Bladder microvascular endothelial cell (primary cell): ENCODE measurements at places on chromosomes 3 and 15. TPM values are rescaled to one million over a fixed set of nuclear protein-coding genes. Genes with fewer than 3 reads are reported as not detected.

Gene CLEC3B
- total RNA-seq: 0.49 and 0.57 TPM in 2 replicates

Gene SKOR1
- under 0.01 TPM in 1 of 2 replicates, not detected in the other for total RNA-seq

Gene U2SURP
- 24.1 and 54.1 TPM in 2 replicates for total RNA-seq

Gene PAQR5
- under 0.01 and 0.06 TPM in 2 replicates for total RNA-seq

Gene ECE2
- total RNA-seq: not detected in 2 replicates

Gene STRIT1
- not detected in 2 replicates for total RNA-seq

Gene GOLGA6L4
- 1.3 and 2.2 TPM in 2 replicates for total RNA-seq

Gene SNTN
- total RNA-seq: not detected in 2 replicates

Gene COL6A5
- not detected in 2 replicates for total RNA-seq

Gene STRA6
- 0.06 TPM in 1 of 2 replicates, not detected in the other for total RNA-seq

Gene CAMK1
- total RNA-seq: 32.8 and 33.2 TPM in 2 replicates

Gene PTPN9
- 14.4 and 21.2 TPM in 2 replicates for total RNA-seq

Gene GCNT3
- not detected in 2 replicates for total RNA-seq

Gene PLA2G4D
- total RNA-seq: not detected in 2 replicates

Gene XCR1
- total RNA-seq: not detected in 2 replicates

Gene ZDHHC19
- not detected in 2 replicates for total RNA-seq

Gene SST
- total RNA-seq: not detected in 2 replicates

Gene SERINC4
- not detected in 2 replicates for total RNA-seq

Gene CA12
- total RNA-seq: 0.25 and 0.32 TPM in 2 replicates

Gene IGDCC3
- not detected in 2 replicates for total RNA-seq

Gene MYRIP
- total RNA-seq: 11.6 and 16.4 TPM in 2 replicates

Gene PRKCD
- 2.8 and 6.0 TPM in 2 replicates for total RNA-seq

Gene GNB4
- total RNA-seq: 35.1 and 74.1 TPM in 2 replicates

Gene TLE3
- 28.0 and 33.9 TPM in 2 replicates for total RNA-seq

Gene WDR93
- total RNA-seq: under 0.01 TPM in 1 of 2 replicates, not detected in the other

Gene CORO2B
- 0.32 and 2.1 TPM in 2 replicates for total RNA-seq
